ENCODE measurements at places on chromosomes 12 and 14. TPM values are rescaled to one million over a fixed set of nuclear protein-coding genes. Genes with fewer than 3 reads are reported as not detected.

DNA sequence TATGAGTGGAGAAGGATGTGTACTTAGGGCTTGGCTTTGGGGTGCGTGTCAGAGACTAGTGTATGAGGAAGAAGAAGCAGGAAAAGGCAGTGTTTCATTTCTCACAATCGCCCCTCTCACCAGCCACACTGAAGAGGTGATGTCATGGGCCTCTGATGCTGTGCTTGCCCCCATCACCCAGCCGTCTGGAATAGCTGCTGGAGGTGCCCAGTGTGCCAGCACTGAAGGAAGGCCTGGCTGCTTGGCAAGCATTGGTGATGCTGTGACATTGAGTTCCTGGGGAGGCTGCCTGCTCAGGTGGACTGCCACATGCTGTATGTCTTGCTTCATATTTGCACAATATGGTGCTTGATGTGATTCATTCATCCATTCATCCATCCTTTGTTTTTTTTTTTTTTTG lies 56.2 kb downstream of the CRADD start:
- no peak for DNase-seq

DNA sequence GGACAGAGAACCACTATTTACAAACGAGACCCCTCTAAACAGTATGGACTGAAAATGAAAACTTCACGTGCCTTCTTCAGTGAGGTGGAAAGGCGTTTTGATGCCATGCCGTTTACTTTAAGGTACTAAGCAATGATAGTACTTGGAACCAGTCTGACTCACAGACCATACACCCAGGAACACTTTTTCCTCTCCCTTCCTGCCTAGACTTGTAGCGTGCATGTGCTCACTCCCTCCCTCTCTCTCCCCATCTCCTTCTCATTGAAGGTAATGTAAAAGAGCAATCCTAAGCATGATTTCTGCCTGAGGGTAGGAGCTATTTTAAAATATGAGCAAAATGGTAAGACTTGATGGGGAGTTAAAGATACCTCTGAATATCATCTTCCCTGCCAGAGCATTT lies 5.9 kb upstream of the RPL41 start:
- no peak for DNase-seq

GRCh38 chr14:24216345-24216699 lies 456 bp upstream of the MDP1 start:
- no peak for DNase-seq

GRCh38 chr12:65612440-65612839 lies 211.8 kb upstream of the HMGA2 start:
- DNase-seq = no peak

Gene SSPN
- not detected for total RNA-seq

DNA sequence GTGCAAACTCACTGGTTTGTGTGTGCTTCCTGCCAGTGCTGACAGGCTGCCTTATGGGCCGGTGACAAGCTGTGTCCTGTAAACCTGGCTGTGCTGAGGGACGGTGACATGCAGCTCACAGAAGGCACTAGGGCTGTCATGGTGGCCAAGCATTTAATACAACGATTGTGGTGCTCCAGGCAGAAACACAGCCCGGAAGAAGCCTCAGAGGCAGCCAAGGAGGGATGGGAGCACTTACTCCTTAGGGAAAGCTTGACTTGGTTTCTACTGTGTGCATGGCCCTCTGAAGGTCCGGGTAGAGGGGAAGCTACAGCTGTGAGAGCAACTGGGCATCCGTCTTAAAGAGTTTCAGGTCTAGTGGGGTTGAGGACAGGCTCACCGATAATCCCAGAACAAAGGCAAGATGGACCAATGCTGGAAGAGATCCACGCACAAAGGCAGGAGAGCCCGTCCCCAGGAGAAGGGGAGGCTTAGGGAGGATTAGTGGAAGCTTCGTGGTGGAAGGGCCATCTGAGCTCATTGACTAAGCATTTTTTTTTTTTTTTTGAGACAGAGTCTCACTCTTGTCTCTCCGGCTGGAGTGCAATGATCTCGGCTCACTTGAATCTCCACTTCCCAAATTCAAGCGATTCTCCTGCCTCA lies 10.7 kb upstream of the MCRS1 start:
- no peak for DNase-seq

All from CD4-positive, CD25-positive, alpha-beta regulatory T cell (primary cell).